ENCODE measurements at places on chromosomes 2 and 18.

DNA sequence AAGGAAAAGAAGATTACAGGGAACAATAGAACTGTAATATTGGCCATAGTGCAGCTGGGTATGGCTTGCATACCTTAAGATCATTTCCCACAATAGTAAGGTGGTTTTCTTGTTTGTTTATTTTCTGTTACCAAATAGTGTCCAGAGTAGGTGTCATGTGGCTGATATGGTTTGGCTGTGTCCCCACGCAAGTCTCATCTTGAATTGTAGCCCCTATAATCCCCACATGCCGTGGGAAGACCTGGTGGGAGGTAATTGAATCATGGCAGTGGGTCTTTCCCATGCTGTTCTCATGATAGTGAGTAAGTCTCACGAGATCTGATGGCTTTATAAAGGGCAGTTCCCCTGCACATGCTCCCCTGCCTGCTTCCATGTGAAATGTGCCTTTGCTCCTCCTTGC lies 190.1 kb downstream of the ICOS start:
- no peak for DNase-seq

DNA sequence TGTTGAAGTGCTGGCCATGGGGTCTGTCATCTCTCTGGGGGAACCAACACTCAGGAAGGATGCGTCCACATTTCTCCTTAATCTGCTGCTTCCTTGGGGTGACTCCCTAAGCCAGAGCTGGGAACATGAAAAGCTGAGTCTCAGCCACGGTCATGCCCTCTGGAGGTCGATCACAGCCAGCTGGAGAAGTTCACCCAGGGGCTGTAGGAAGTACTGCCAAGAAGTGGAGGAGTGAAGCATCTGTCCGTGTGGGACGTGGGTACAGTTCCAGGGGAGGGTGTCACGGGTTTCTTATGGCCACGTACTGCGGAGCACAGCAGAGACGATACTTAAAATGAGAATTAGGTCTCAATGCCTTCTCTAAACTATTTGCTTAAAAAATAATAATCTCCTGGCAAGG lies 42.4 kb upstream of the IGFBP2 start:
- DNase-seq, result no peak

DNA sequence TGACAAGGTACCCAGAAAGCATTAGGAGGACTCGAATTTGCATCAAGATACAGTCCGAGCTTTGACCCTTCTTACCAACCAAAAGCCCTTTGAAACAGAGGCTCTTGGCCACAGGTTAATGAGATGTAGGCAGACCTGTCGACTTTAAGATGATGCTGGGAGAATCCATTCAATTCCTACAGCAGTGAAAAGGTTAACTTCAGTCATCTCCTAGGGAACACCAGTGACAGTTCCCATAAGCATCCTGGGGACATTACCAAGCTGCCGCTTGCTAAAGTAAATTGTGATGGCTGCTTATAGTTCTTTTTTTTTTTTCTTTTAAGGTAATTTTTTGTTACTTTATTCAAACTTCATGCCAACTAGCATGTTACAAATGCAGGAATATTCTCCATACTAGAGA lies 379.3 kb downstream of the SOX11 start:
- DNase-seq, result no peak

DNA sequence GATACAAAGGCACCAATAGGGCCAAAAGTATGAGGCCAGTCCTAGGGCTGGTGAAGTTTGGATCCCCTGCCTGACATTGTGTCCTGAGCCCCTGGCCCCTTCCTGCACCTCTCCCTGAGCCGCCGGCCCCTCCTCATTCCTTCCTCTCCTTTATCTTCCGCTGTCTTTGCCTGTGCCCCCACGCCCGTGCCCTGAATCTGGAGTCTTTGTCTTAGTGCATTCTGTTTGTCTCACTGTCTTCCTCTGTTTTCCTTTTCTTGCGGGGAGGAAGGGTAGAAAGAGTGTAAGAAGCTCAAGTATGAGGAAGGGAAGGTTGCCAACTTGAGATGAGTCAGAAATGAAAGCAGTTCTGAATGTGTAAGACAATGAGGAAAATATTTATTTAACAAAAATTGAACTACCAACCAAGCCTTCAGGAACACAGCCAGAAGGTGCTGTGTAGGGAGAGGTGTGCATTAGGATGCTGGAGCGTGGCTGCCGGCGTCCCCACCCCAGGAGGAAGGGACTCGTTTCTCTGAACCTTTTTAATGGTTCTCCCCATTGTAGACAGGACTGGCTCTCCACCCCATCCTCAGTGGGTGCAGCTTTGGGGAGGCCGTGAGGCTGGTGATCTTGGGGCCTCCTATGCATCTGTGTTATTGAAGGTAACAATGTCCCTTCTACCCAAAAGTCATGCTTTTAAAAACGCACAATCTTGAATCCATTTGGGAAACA lies 133.1 kb downstream of the NEDD4L start:
- DNase-seq, result no peak

- no peak for DNase-seq
These were observed 30.0 kb downstream of the PMAIP1 start for GRCh38 chr18:59929621-59930295.

DNA sequence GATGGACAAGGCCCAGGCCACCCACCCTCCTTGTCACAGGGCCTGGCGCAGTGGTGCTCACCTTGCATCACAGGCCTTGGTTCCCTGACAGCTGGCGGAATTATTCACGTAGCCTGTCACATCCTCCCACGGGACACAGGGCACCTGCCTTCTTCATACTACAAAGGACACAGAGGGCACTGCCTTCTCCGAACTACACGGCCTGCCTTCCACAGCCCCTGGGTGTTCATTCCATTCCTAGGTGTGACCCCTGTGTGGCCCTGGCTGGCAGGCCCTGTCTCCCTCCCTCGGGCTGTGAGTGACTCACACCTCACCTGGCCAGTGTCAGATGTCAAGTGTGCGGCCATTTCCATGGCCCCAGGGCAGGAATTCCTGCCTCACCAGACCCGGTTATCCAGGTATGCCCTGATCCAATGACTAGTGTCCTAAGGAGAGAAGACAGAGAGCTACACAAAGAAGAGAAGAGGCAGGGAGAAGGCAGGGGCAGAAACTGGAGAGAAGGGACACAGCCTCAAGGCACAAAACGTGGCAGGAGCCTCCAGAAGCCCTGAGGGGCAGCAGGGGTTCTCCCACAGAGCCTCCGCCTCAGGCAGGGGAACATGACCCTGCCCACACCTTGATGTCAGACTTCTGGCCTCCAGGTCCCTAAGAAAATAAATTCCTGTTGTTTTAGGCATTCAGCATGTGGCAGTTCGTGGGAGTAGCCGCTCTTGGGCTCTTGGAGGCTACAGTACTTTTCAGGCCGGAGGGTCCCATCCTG lies 43.4 kb downstream of the MBP start:
- no peak for DNase-seq

DNA sequence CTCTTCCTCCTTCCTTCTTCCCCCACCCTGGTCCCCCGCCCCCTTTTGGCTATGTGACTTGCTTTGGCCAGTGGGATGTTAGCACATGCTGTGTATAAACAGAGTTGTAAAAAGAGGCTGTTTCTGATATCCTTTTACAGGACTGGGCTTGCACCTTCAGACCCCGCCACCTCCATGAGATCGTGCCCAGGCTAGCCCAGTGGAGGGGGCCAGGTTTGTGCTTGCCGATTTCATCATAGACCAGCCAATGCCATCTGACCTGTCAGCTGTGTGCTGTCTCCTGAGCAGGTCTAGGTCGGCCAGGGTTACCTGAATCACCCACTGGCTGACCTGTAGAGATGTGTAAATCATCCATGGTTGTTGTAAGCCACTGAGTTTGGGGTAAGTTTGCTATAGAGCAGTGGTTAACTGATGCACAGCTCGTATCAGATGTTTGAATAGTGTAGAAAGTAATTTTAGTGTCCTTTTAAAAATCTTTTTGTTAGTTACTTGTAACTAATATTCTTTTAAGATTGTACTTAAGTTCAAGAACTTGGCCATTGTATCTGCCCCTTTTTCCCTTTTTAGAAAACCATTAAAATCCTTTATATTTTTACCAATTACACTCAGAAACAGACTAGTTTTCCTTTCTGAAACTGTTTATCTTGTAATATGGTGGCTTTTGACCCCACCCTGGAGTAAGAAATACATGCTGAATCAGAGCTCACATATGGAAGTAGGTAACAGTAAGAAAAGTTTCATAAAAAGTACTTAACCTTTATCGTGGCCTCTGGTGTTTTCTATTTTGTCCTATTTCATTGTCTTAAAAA lies 122.0 kb upstream of the MGAT5 start:
- no peak for DNase-seq

DNA sequence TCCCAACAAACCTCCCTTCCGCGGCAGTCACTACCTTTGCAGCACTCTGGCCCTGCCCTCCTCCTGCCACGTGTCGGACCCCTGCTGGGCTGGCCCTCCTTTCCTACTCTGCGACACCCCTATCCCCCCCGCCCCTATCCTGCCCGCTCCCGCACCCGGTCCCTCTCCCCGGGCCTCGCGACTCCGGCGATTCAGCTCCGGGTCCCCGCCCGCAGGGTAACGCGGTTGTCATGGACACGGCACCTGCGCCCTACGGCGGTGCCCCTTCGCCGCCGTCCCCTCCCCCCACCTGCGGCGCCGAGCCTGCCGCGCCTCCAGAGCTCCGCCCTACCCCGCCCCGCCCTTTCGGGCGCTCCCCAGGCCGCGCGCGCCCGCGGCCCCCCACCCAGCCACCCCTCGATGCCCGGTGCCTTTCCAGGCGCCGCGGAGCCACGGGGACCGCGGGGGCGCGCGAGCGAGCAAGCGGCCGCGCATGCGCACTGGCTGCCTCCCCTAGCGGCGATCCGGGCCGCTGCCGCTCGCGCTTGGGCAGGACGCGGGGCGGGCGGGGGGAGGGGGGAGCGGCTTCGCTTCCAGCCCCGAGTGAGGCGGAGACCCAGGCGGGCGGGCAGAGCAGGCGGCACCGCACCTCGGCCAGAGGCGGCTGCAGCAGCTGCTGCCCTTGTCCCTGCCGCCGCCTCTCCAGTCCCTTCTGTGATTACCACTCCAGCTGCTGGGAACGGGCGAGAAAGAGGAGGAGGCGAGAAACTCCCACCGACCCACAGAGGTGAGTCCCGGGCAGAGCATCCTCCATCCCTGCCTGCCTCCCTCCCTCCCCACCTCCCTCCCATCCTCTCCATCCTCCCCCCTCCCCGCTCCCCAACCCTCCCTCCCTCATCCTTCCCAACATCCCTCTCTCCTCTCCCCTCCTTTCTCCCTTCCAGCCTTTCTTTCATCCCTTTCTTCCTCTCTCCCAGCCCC lies at the start of gene CTNNA2:
Gene CTNNA2, plus strand, starts transcription at position 610 of the 960 bp plus-strand sequence.
- no peak for DNase-seq

DNA sequence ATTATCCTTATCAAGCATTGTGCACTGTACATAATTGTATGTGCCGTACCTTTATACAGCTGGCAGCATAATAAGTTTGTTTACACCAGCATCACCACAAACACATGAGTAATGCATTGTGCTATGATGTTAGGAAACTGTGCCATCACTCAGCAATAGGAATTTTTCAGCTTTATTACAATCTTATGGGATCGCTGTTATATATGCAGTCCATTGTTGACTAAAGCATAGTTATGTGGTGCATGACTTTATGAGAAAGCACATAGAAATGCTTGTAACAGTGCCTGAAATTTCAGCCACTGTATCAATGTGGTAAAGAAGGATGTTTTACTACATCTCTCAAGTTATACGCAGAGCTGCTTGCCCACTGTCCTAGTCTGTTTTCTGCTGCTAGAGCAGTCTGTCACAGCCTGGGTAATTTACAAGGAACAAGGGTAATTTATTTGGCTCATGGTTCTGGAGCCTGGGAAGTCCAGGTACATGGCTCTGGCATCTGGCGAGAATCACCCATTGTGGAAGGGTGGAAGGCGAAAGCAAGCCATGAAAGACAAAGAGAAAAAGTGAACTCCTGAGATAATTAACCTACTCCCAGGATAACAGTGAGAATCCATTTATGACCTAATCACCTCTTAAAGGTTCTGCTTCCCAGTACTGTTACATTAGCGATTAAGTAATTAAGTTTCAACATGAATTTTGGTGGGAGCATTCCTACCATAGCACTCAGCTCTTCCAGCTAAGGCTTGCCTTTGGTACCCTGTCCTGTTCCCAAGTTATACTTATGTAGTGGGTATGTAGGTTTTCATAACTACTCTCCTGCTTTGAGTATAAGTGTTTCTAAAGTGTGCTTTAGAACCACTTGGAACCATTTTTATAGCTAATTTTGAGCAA lies 4.6 kb downstream of the MAP3K20 start:
- no peak for DNase-seq

GRCh38 chr2:152730591-152731333 lies 12.3 kb downstream of the ARL6IP6 start:
- no peak for DNase-seq

DNA sequence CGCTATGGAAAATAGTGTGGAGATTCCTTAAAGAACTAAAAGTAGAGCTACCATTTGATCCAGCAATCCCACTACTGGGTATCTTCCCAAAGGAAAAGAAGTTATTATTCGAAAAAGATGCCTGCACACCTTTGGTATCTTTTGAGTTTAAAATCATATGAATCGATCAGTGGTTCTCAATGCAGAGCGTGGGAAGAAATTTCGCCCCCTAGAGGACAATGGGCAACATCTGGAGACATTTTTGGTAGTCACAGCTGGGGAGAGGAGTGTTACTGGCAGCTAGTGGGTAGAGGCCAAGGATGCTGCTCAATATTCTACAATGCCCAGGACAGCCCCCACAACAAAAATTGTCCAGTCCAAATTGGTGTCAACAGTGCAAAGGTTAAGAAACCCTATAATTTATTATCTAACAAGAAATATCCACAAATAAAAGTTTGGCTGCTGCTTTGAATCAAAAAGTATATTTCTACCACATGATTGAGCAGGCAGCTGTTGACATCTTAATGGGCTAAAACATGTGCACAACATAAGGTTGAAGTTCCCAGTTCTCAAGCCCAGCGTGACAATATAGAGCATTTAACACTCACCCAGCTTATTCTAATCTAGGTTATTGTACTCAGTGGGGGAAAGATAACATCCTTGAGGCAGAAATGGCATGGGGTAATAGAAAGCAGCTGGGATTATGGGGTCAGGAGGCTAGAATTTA lies 425.7 kb downstream of the LRATD1 start:
- no peak for DNase-seq

GRCh38 chr2:111161971-111162370 lies 41.3 kb downstream of the BCL2L11 start:
- DNase-seq, result no peak

DNA sequence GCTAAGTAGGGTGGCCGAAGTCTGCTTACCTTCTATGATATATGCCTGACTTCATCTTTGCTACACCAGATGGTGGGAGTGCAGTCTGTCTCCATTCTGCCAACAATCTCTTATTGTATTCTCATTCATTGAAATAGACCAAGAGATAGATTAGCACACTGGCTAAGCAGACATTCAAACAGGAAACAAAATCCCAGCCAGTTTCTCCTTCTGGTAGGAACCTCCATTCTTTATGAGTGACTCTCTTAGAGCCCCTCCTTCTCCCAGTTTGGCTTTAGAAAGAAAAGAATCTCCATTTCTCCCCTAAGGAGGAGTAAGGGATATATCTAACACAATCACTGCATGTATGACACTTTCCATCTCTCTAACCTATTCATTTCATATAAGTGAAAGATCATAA lies 118.9 kb upstream of the COL5A2 start:
- DNase-seq, result no peak

GRCh38 chr18:35950628-35950982 lies 21.9 kb upstream of the RMP24 start:
- DNase-seq, result no peak

All from stimulated activated CD4-positive, alpha-beta T cell treated with anti-CD3 and anti-CD28 coated beads, TNF-alpha, amount 100 ng/mL, for 4 hours (primary cell).